ENCODE measurements at places on chromosomes 11 and 22.
A peak's percentile ranks its signal among the peaks of the same experiment; 100 is the strongest.

DNA sequence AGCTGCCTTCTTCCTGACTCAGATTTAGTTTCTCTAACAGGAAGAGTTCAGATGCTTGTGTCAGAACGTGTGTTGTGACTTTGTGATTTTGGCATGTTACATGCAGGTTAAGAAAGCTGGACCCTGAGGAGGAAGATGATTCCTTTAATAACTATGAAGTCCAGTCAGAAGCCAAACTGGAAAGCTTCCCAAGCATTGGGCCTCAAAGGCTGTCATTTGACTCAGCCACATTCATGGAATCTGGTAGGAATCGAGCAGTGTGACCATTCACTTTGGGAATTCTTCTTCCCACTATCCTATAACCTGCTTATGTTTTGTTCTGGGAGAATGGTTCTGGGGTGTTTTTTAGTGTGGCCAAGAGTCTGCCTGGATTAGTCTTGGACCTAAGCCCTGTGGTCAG, 48.0 kb downstream of the CABIN1 start:
- DNase-seq = peak; percentile 97

GRCh38 chr11:96122601-96123074, 198.7 kb upstream of the MTMR2 start:
- DNase-seq = peak; percentile 64

DNA sequence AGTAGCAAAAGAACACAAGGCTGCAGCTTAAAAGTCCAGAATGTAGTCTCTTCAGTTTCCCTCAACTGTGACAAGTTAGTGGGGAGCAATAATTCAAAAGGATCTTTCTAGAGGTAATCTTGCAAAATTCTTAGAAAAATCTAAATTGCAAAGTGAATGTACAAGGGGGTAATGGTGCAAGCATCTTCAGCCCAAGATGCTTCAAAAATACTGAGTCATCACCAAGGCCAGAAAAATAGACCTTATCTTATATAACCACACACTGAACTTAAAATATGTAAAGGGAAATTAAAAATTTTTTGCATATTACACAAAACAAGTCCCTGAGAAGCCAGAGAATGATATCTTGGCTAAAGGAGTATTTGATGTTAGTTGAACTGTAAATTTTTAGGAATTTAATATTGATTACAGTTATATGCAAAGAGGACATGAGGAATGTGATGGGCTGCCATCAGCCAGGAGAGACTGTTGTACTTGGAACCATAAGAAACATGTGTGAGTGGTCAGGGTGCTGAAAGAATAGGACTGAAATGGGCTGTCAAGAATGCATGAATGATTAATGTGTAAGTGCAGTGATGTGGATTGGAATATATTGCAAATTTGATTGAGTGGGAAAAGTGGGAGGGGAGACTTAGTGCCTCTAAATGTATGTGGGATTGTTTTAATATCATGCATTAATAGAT, 85.7 kb upstream of the LIN7C start:
- DNase-seq = peak; percentile 65

DNA sequence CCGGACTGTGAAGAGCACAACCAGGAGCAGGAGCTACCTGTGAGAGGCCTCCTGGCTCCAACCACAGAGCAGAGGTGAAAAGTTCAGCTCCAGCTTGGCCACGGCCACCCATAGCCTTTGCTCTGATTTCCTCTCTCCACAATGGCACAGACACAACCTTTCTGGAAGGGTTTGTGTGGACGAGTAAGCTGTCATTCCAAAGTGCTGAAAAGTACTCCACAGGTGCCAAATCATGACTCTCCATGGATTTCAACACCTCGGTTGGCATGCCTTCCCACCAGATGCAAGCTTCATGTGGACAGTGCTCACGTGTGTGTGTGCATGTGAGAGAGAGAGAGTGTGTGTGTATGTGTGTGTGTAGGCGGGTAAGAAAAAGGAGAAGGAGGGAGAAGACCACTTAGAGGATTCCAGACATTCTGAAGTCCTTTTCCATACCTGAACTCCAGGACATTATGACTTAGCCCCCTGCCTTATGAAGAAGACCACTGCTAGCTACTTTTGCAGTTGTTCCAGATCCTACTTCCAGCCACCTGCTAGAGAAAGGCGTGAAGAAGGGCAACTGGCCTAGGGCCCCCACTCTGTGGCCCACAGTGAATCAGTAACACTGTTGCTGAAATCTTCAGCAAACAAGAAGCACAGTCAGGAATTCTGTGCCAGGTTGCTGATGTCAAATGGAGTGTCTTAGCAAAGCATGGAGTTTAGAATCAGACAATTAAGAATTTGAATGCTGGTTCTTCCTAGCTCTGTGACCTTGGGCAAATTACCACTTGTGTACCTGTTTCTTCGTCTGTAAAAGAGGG, 13.9 kb upstream of the NAV2 start:
- DNase-seq = peak; percentile 83

DNA sequence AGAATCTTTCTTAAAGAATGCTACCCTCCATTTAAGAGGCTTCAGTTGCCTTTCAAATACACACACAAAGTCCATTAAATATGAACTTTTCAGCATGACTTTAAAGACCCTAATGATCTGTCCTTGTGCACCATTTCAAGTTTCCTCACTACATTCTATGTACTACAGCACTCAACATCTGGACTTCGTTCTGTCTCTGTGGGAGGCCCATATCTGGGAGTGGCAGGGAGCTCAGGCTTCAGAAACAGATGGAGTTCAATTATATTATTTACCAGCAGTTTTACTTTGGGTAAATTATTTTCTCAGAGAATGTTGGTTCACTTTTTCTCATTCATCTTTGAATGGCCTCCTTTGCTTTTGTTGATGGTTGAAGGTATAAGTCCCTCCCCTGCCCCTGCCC, 67.4 kb downstream of the ANO3 start:
- DNase-seq = peak; percentile 6

GRCh38 chr22:50628543-50629134, 687 bp upstream of the ARSA start:
- DNase-seq = no peak

GRCh38 chr22:47090591-47091245, 328.3 kb downstream of the TBC1D22A start:
- peak; percentile 48 for DNase-seq

DNA sequence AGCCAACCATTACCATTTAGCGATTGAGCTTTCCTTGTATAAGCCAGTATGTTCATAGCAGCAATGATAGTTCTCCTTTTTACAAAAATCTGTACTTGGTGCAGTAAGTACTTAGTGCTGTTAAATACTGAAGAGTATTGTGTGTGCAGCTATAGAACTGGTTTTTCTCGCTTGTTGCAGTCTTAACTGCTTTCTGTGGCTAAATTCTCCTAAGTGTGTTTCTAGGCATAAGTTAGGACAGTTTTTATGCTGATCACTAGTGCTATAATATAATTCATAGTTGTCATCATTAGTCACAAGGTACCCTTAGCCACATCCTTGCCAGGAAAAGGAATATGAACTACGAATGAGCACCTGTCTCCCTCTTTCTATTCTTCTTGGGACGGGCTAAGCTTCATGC, 107.7 kb downstream of the GRAMD1B start:
- DNase-seq = no peak

DNA sequence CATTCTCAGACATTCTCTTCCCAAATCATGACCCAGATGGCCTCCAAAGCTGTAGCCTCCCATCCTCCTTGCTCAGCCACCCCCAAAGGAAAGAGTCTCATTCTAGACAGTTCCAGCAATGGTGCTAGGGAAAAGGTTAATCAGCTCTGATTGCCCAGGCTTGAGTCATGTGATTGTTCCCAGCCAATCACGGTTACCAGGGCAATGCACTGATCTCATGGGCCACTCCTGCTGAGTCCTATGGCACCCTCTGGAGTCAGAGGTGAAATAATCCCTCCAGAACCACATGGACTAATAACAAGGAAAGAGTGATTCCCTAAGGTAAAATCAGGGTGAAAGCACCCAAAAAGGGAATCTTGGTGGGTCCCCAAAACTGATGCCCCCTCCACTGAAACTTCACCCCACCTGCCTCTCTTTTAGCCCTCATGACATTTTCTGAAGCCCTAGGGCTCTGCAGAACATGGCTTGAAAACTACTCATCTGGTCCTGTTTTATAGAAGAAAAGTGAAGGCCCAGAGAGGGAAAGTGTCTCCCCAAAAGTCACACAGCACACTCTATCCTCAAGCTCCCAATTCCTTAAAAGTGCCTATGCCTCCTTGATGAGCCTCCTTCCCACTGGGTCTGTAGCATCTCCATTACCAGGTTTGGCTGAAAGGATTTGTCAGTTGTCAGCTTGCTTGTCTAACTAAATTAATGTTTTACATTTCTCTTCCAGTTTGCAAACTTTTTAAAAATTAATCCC, 203.7 kb downstream of the MN1 start:
- DNase-seq = no peak

- no peak for DNase-seq
Observed at GRCh38 chr11:103325686-103326069, 216.5 kb downstream of the DYNC2H1 start.

- DNase-seq = peak; percentile 44
Observed at GRCh38 chr11:30960387-30960992, 374.3 kb upstream of the MPPED2 start.

All from fibroblast of upper back skin (primary cell).